ENCODE measurements at places on chromosomes 11 and 22.
A peak's percentile ranks its signal among the peaks of the same experiment; 100 is the strongest.

DNA sequence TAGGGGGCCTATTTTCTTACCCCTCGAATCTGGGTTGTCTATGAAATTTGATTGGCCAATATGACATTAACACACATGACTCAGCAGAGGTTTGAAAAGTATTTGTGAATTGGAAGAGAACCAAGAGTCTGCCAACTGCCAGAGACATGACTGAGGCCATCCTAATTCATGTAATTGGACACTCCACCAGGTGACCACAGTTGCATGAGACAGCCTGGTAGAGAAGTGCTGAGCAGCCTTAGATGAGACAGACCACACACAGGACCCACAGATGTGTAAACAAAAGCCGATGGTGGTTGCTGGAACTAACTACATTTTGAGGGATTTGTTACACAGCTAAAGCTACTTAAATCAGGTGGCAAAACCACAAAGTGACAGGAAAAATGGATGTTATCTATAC lies 855 bp upstream of the MS4A5 start:
- no peak for DNase-seq

GRCh38 chr11:8756201-8756600 lies 73.6 kb downstream of the RPL27A start:
- no peak for DNase-seq

DNA sequence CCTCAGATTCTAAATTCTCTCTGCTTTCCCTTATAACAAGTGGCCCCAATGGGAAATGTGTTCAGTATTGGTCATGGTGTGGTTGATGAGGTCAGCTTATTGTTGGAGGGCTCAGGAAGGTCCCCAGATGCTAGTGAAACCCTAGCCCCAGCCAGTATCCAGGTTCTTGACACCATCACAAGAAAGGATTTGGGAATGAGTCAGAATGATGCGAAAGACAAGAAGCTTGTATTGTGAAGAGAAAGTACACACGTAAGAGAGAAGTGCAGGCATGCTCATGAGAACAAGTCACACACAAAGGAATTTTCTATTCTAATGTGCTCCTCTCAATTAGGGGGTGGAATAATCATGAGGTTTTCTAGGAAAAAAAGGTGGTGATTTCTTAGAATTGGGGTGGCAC lies 34.9 kb upstream of the TRPC6 start:
- DNase-seq, result no peak

GRCh38 chr22:41526226-41526829 lies 17.9 kb downstream of the POLR3H start:
- DNase-seq, result no peak

DNA sequence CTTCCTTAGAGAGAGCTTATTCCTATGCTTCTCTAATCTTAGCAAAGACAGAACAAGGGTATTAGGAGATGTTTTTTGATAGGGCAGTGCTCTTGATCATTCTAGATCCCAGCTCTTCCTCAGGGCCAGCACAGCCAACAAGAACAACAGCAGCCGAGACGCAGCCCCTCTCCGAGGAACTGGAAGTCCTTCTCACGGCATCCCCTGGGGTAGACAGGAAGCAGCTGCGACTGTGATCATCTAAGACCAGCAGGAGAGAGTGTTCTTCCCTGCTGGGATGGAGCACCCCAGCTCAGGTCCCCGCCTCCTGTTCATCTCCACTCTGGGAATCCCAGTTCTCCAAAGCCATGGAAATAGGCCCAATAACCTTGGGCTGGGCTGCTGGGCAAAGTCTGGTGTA lies 29.6 kb downstream of the IRAG1 start:
- DNase-seq, result peak; percentile 27

GRCh38 chr11:116607027-116607426 lies 165.8 kb downstream of the BUD13 start:
- no peak for DNase-seq

GRCh38 chr11:133041181-133041580 lies 491.1 kb downstream of the OPCML start:
- DNase-seq, result no peak

GRCh38 chr11:90698238-90698637 lies 475.4 kb upstream of the CHORDC1 start:
- no peak for DNase-seq

- DNase-seq, result no peak
Observed at GRCh38 chr11:4884361-4884760, 2.7 kb downstream of the OR51T1 start.

DNA sequence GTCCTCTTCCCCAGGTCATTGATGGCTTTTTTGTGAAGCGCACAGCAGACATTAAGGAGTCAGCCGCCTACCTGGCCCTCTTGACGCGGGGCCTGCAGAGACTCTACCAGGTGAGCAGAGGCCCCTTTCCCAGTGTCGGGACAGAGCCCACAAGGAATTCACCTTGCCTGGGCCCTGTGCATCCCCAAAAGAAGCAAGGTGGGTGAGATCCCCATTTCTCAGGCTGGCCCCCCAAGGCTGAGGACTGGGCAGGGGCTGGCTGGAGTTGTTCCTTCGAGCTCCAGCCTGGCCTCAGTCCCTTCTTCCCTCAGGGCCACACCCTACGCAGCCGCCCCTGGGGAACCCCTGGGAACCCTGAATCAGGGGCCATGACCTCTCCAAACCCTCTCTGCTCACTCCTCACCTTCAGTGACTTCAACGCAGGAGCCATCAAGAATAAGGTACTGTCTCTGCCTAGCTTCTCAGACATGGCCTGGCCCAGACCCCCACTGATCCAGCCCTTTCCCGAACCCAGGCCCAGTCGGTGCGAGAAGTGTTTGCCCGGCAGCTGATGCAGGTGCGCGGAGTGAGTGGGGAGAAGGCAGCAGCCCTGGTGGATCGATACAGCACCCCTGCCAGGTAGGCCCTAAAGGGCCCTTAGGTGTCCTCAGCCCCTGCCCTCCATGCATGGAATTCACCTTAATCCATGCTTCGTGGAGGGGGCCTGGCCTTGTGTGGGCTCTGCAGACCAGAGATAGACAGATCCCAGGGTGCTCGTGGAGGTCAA lies 4.7 kb downstream of the MUS81 start:
- DNase-seq, result no peak

GRCh38 chr11:2308713-2309112 lies 6.9 kb downstream of the TSPAN32 start:
- DNase-seq, result no peak

GRCh38 chr11:62708392-62708791 lies 916 bp downstream of the GNG3 start:
- DNase-seq, result no peak

DNA sequence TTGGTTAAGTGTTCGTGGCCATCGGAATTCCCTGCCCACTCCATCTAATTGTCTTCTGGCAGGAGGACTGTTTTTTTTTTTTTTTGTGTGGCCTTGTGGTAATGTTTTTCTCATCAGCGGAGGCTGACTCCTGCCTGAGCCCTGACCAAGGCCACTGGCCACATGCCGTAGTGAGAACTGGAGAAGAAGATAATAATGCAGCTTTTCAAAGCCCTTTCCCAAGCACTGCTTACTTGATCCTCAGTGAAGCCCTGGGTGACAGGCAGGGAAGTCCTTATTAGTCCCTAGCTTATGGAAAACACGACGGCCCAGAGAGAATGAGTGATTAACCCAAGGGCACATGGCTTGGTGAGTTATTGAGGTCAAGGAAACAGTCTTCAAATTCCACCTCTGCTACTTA lies 71.2 kb downstream of the ADM start:
- no peak for DNase-seq

DNA sequence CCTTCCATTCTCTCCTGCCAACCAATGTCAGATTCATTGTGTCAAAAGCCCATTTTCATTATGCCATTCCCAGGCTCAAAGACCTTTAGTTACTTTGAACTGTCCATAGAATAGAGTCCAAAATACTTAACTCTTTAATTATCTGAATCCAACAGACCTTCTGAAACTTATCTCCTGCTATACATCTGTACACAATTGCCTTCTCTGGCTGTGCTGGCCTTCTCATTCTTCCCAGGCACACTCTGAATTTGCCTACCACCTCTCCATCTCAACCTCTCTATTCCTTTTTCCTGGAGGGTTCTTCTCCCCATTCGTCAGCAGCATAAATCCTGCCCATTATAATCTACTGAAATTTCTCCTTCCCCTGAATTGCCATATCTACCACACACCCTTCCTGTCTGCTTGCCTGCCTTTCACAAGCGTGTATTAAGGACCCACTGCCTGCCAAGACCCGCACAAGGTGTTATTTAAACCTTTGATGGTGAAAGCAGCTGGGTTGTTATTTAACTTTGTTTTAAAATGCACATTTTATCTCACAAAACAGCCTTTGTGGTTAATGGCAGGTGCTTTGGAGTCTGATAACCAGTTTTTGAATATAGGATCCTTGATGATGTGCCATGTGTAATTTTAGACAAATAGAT lies 125.9 kb downstream of the CCDC81 start:
- no peak for DNase-seq

GRCh38 chr11:19660076-19660475 lies 52.6 kb upstream of the NAV2 start:
- peak; percentile 9 for DNase-seq

- DNase-seq, result no peak
Observed at GRCh38 chr11:83069441-83070043, 2.2 kb downstream of the RAB30 start.

DNA sequence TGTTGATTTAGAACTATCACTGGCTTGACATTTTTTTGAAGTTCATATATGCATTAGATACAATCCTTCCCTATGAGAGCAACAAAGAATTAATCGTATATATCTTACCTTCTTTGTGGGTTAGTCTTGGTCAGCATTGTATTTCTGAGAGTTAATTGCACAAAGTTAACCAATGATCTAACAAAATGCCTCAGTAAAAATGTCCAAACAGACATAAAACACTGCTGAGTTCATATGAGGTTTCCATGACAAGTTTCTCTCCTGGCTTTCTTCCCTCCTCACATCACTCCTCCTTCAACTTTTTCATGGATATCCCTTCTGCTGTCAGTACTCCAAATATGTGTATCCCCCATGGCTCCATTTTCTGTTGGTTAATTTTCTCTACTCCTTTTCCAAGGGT lies 9.0 kb downstream of the MAP6 start:
- no peak for DNase-seq

- DNase-seq, result no peak
Observed at GRCh38 chr22:39665229-39665628, 94.7 kb downstream of the CACNA1I start.

- DNase-seq, result no peak
Observed at GRCh38 chr11:111531136-111531535, 9.4 kb upstream of the LAYN start.

- DNase-seq, result no peak
Observed at GRCh38 chr11:132640952-132641351, 891.3 kb downstream of the OPCML start.

GRCh38 chr11:23257088-23257487 lies 396.8 kb upstream of the CCDC179 start:
- DNase-seq, result no peak

GRCh38 chr11:118076754-118077281 lies at the start of gene TMPRSS4:
TSS of gene TMPRSS4 (plus strand) at chr11:118077078. CDS start at chr11:118077303, 225 bp downstream.
- DNase-seq, result no peak

DNA sequence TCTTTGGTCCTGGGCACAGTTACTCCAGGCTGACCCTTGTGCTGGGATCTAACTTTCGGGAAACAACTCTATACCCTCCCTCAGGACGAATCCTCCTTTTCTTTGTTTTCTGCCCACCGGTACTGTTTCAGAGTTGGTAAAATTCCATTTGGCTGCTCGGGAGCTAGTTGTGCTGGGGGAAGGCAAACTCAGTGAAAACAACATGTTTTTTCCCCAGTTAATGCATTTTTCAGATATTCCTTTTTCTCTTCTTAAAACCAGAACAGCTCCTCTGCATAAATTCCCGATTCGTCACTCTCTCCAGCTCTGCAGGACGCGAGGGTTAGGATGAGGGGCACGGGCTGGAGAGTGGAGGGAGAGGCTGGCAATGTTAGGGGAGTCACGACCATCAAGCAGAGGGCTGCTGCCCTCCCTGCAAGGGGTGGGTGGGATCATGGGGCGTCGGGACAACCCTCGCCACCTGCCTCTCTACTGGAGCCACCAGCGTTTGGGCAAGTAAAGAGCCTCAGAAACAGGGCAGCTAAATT lies 31.3 kb downstream of the LRRC10B start:
- DNase-seq, result no peak

DNA sequence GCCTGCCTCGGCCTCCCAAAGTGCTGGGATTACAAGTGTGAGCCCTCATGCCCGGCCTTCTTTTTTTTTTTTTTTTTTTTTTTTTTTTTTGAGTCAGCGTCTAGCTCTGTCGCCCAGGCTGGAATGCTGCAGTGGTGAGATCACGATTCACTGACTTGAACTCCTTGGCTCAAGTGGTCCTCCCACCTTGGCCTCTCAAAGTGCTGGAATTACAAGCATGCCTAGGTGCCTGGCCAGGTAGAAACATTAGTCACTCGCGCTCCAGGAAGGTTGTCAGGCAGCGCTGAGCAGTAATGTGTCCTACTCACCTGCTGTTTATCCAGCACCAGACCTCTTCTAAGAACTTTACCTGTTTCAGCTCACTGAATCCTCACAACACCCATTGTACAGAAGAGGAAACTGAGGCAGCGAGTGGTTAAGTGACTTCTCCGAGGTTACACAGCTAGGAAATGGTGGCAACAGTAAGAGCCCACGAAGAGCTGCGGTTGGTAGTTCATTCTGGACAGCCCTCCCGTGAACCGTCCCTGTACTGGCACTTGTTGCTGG lies 496 bp upstream of the CST6 start:
- DNase-seq, result no peak

- DNase-seq, result no peak
Observed at GRCh38 chr22:45473626-45474237, 29.0 kb upstream of the FBLN1 start.

DNA sequence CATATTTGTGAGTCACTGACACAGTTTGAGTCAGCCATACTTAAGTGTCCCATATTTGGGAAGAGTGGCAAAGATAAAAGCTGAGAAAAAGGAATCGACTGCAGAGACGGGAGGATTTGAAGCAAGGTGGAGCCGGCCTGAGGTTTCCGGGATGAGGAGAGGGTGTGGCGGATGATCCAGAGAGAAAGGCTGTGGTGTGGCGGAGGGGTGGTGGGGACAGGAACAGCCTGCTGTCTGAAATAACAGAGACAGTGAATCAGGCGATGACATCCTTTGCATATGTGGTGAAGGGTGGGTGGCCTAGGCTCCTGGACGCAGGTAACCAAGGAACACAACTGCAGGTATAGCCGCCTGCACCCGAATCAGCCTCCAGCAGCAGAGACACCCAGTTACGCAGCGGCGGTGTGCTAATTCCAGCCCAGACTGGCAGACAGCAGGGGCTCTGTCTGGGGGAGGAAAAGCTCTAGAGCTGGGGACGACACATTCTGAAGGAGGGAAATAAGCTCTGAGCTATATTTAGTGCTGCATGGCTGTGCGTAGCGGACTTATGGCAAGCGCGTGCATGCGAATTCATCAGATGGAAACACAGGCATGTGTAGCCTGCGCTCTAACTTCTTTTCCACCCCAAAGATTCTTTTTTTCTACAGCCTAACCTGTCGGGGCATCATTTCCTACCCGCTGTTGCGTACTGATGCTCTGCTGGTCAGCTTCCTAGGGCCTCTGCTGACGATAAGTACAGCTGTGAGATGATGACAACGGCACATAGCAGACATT lies 62.7 kb upstream of the BARX2 start:
- no peak for DNase-seq

DNA sequence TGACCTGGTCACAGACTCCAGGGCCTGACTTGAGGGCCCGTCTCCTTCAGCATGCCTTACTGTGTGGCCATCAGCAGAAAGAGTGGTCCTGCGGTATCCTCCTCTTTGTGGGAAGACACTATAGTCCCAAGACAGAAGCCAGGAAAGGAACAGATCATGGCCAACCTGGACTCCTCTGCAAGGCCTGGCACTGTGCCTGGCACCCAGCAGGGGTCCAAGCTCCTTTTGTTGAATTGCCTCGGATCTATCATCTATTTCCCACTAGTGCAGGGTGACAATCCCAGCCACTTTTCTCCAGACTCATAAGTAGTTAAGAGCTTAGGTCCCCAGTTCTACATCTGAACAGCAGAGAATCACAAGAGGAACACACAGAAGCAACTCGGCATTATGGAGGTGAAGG lies 27.0 kb downstream of the DSCAML1 start:
- DNase-seq, result no peak

- DNase-seq, result peak; percentile 84
Observed at GRCh38 chr22:42895541-42895981, 38.5 kb upstream of the ARFGAP3 start.

Measured in CD14-positive monocyte (primary cell).